ENCODE measurements at places on chromosomes 5 and 9.

DNA sequence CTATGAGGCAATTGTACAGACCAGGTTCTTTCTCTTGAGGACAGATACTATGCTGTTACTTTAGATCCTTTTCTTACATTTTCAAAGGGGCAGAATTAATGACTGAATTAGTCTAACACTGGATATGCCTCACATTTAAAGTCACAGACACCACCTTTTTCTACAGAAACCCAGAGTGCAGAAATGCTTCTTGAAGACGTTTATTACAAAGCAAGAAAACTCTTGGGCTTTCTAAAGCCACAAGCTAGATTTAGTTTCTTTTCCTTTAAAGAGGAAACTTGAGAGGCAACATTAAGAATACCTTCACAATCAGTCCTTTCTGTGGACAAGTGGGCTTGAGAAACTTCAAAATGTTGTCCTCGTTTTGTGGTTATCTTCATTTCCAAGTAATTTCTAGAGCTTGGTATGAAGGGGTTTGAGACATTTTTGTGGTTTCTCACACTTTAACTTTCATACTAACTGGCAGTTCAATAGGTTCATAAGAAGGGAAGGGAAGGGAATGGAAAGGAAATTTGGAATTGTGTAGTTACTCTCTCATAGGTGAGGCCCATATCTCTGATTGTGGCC lies 527.4 kb downstream of the RASEF start:
- no peak for DNase-seq

- DNase-seq = no peak
These were observed 54.1 kb upstream of the DAB2 start for GRCh38 chr5:39478863-39479262.

GRCh38 chr9:125760537-125760936 lies 13.4 kb downstream of the PBX3 start:
- no peak for DNase-seq

GRCh38 chr5:56314529-56314928 lies 81.4 kb upstream of the ANKRD55 start:
- no peak for DNase-seq

GRCh38 chr9:133990366-133991213 lies 1.5 kb downstream of the VAV2 start:
- peak; percentile 76 for DNase-seq

GRCh38 chr9:116260531-116260930 lies 106.9 kb downstream of the PAPPA start:
- no peak for DNase-seq

GRCh38 chr9:17134396-17135294 lies at the start of gene CNTLN:
CNTLN (plus strand) TSS chr9:17135040; CDS start chr9:17135066, 26 bp downstream.
- DNase-seq = peak; percentile 78

DNA sequence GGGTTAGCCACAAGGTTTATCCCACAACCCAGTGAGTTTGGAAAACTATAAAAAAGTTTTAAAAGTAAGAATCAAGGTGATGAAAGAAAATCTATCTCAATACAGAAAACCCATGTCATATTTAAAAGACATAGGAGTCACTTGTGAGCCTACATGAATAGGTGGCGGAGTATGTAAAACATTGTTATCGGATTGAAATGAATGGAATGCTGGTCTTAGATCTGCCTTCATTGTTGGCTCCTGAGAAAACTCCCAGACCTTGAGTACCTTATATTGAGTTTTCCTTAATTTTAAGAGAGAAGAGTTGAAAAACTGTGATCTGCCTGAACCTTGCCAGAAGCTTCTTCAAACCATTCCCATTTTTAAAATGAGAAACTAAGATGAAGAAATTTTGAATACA lies 551.1 kb downstream of the EFNA5 start:
- no peak for DNase-seq

DNA sequence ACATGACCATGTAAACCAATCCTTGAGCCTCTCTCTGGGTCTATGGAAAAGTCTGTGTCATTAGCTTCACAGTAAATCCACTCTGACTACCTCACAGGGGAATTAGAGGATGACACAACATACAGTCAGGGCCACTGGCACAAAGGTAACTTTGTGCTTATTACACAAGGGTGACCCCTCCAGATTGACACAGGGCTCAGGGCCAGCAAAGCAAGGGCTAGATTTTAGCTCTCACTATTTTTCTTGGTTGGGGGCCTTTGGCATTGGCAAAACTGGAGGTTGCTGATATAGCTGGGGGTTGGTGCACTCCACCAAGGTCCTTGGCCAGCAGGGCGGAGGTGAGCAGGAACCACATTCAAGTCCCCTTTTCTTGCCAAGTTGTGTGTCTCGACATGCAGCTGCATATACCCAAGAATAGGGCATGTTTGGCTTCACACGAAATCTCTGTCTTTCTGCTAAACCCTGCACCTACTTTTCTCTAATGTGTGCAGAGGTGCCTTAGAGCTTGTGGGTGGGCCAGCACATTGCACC lies 15.2 kb upstream of the OSMR start:
- DNase-seq = no peak

- DNase-seq = peak; percentile 26
These were observed 28.8 kb downstream of the SPOCK1 start for GRCh38 chr5:137470111-137470920.

DNA sequence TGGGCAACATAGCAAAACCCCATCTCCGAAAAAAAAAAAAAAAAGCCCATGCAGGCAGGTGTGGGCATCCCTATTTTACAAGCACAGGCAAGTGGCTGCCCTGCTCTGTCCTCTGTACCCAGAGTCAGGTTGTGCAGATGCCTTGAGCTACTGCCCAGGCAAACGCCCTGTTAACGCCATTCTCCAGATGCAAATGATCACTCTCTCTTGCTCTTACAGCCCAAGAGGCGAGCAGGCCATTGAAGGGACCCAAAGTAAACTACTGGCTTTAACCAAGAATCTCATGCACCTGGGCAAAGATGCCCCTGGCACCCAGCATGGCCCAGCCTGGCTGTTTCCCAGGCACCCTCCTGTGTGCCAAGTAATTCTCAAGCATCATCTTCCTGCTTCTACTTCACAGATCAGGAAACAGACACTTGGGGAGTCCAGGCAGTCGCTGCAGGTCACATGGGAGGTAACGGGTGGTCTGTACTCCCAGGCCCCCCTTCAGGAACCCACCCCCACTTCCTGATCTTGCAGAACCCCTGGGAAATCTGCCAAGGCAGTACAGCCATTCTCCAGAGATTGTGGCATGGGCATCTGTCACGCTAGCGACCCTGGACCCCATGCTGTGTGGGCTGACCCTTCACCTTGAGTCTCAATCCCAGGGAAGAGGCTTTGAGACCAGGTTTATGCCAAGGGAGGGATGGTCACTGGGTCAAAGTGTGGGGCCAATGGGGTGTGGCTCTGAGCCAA lies 14.2 kb downstream of the EEIG1 start:
- DNase-seq = no peak

GRCh38 chr5:88663793-88664216 lies 219.2 kb downstream of the MEF2C start:
- DNase-seq = no peak

DNA sequence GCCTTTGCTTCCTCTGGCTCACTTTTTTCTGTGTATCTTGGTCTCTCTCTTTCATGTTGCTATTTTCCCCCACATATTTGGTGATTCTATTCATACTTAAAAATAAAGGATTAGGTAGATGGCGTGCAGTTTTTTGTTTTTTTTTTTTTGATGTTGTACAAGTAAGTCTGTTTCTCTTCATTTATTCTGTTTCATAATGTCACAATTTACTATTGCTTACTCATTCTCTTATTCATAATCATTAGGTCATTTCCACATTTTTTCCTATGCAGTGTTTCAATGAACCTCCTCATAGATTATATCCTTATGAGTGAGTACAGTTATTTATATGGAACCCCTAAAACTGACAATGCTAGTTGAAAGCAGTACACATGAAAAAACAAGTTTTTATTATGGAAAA lies 136.3 kb downstream of the APBA1 start:
- no peak for DNase-seq

DNA sequence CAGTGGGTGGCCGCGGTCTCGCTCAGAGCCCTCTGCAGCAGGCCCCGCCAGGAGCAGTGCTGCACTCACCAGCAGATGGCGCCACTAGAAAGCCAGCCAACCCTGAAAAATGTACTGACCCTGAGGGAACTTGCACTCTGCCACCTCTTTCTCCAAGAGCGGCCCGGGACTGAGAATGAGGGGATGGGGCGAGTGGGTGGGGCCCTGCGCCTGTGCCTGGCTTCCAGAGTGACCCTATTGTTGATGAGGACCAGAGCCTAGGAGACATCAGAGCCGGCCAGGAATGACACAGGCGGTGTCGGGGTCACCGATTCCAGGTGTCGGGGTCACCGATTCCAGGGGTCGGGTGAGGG lies 2.9 kb upstream of the IL17B start:
- peak; percentile 71 for DNase-seq

GRCh38 chr9:85053206-85053786 lies 383.8 kb downstream of the NTRK2 start:
- DNase-seq = no peak

- no peak for DNase-seq
These were observed 102.2 kb downstream of the HACD4 start for GRCh38 chr9:20929276-20929675.

- no peak for DNase-seq
These were observed 16.0 kb upstream of the SLC22A4 start for GRCh38 chr5:132277971-132278853.

GRCh38 chr5:26791433-26791832 lies 247.0 kb downstream of the CDH9 start:
- no peak for DNase-seq

DNA sequence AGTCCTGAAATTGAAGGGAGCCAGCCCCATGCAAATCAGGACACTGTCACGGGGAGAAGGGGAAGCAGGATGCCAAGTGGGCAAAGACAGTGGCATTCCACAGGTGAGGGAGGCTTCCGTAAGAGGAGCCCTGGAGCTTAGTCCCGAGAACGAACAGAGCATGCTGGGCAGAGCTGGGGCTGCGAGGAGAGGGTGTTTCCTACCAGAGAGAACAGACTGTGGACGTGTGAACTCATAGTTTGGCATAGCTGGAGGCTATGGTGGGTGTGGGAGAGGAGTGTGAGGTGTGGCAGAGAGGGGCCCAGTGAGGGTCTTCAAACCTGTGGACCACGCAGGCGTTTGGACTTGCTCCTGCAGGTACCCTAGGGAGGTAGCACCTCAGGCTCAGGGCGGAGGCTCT lies 102.8 kb upstream of the SMIM23 start:
- DNase-seq = no peak

DNA sequence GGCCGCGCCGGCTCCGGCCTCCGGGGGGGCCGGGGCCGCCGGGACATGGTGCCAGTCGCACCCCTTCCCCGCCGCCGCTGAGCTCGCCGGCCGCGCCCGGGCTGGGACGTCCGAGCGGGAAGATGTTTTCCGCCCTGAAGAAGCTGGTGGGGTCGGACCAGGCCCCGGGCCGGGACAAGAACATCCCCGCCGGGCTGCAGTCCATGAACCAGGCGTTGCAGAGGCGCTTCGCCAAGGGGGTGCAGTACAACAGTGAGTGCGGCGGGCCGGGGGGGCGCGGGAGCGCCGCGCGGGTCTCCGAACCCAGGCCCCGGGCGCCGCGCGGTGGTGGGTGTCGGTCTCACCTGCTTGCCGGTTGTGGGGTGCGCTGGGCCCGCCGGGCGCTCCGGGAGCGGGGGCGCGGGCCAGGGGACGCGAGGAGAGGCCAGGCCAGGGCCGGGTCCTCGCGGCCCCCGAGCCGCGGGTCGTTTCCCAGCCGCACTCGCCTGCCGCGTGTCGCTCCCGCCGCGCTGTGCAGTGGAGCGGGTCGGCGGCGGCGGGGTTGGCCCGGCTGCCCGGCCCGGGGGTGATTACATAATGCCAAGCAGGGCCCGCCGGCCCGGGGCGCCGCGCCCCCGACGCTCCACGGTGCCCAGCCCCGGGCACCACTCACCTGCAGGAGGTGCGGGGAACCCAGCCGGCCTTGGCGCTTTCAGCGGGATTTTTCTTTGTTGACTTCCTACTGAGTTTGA lies 492 bp downstream of the RABL6 start:
- no peak for DNase-seq

DNA sequence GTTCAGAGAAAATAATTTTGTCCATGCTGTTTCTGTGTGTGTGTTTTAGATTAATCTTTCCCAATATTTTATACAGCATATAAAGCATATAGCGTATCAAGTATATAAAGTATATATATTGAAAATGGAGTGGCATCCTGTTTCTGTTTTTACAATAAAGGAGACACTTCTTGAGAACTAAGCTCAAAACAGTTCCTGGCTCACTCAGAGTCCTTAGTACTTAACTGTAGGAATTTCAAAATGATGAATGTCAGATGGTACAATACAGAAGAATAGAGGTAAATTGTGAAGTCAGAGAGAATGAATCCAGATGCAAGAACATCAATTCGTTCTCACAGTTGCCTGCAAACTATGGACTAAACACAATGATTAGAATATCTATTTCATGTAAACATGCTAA lies 68.7 kb upstream of the TAS2R1 start:
- DNase-seq = no peak

GRCh38 chr9:8856396-8857067 lies 1057.0 kb upstream of the DMAC1 start:
- no peak for DNase-seq

GRCh38 chr5:82847562-82847961 lies 229.6 kb downstream of the TMEM167A start:
- DNase-seq = no peak

- no peak for DNase-seq
These were observed 94.9 kb upstream of the COL5A1 start for GRCh38 chr9:134546746-134547145.

DNA sequence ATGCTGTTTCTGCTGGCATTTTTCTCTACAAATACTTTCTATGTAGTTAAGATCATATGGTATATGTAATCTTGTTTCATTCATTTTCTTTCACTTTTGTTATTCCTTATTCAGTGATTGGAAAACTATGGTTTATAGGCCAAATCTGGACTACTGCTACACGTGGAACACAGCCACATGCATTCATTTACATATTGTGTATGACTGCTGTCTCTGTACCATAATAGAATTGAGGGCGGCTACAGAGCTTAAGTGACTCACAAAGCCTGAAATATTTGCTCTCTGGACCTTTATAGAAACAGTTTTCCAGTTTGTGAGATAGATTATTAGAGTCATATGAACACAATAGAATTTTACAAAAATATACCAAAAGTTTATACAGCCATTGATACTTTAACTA lies 133.6 kb upstream of the CDKN2B start:
- DNase-seq = peak; percentile 58

- no peak for DNase-seq
These were observed 125.6 kb downstream of the RAB3C start for GRCh38 chr5:58708456-58708855.

DNA sequence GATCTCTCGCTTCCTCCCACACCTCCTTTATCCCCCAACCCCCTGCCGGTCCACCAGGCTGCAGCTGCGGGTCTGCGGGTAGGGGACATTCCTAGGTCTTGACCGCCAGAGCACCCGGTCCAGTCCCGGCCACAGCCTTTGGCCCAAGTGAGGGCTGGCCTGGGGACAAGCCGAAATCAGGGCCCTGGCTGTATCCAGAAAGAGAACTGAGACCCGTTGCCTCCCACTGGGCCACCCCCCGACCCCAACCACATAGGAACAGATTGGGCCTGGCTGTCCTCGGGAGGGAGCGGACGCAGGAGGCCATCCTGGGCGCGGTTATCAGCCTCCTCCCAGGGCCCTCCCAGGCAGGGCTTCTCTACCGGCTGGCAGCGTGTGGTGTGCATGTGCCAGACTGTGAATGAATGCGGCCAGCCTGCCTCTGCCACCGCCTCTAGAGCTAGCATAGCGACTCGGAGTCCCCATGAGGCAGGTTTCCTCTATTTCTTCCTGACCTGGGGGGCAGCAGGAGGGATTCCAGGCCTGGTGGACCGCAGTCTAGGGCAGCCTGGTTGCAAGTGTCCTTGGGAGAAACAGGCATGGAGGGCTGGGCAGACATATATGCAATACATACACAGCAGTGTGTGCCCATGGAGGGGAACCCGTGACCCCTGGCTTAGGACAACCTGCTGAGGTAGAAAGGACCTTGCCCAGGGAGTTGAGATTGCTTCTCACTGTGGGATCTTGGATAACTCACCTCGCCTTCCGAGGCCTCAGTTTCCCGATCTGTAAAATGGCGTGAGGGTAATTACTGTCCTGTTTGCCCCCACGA lies 1.2 kb downstream of the N4BP3 start:
- DNase-seq = no peak
